ENCODE measurements at places on chromosomes 6 and 20. TPM values are rescaled to one million over a fixed set of nuclear protein-coding genes. Genes with fewer than 3 reads are reported as not detected.

DNA sequence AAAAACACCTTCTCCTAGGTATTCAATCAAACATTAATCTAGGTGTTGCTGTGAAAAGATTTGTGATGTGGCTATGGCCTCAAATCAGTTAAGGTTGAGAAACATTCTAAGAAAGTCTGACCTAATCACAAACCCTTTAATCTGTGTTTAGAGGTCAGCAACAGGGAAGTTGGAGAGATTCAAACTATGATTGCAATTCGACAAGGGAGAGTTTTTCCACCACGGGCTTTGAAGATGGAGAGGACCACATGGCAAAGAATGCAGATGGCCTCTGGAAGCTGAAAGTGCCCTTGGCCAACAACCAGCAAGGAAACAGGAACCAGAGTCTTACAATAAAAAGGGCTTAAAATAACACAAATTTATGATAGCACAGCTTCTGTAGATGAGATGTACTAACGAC lies 29.6 kb upstream of the LGSN start:
- no peak overlapping the region for H3K4me3 ChIP-seq
- no peak for DNase-seq
- H3K36me3 ChIP-seq = no peaks in the 10 kb centered on the region

SLC35D3 gene
- polyA plus RNA-seq = not detected

- no peaks in the 10 kb centered on the region for H3K4me1 ChIP-seq
- no peak for DNase-seq
- no peak overlapping the region for H3K4me3 ChIP-seq
Observed at GRCh38 chr6:39369987-39370386, 47.5 kb upstream of the KCNK16 start.

DNA sequence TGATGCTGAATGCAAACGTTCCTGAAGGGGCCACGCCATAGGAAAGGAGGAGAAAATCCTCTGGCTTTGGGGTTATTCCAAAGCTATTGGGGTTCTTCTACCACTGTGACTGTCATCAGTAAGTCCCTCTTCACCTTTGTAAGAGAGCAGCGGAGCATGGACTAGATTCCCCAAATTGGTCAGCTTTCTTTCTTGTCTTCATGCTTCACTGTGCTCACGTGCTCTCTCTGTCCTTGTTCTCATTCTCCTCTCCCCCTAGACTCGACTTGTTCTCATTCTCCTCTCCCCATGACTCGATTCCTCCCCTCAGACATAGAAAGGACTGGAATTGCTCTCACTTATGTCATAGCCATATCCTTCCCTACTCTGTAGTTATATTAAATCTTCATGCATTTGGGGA lies 54.8 kb upstream of the ADGRG6 start:
- no peak overlapping the region for H3K4me3 ChIP-seq
- H3K36me3 ChIP-seq = no peaks in the 10 kb centered on the region
- no peaks in the 10 kb centered on the region for H3K4me1 ChIP-seq
- no peak overlapping the region for H3K27ac ChIP-seq
- DNase-seq = no peak

DNA sequence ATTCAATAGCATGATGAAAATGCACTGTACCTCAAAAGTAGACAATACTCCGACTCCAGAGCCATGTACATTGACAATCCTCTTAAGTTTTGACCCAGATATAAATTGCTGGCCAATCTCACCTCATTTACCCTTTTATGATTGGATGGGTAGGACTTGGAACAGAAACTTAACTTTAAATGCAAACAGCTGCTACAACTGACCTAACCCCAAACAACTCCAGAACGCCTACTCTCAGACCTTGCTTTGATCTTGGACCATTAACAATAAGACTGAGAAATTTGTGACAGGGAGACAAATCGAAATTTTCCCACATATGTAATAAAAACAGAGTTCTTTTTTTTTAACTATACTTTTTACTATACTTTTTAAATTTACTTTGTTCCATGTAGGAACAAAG lies 200.5 kb upstream of the MCHR2 start:
- no peaks in the 10 kb centered on the region for H3K4me1 ChIP-seq
- DNase-seq = no peak
- no peaks in the 10 kb centered on the region for H3K36me3 ChIP-seq
- no peak overlapping the region for H3K27ac ChIP-seq
- H3K4me3 ChIP-seq = no peak overlapping the region

Measured in psoas muscle (tissue), 8 donors.